ENCODE measurements at places on chromosomes 2 and 18.

DNA sequence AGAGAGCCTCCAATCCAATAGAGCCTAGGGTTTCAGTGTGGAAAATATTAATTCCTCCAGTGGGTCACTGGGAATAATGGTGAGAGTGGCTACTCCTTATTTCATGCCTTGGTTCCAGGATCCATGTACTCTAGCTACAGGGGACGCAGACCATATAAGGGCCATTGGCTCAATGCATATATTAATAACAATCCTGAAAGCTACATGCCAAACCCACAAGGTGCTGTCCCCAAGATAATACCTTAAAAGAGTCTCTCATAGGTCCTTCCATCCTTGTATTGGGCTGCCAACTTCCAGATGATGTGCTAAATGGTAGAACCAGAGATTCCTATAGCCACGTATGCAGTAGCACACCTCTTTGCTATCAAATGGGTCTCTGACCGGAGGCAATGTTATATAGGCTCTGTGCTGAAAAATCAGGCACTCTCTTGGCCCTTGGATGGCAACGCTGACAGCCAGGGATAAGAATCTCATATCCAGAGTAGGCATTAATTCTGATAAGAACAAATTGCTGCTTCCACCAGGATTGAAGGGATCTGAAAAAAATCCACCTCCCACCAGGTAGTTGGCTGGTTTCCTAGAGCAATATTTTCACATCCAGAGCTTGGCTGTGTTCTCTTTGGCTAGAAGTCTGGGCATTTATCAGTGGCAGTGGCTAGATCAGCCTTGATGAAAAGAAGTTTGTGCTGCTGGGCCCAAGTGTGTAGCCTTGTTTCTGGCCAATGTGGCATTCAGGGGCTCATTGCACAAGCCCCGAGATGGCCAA lies 218.1 kb upstream of the MGAT5 start:
- DNase-seq: no peak

DNA sequence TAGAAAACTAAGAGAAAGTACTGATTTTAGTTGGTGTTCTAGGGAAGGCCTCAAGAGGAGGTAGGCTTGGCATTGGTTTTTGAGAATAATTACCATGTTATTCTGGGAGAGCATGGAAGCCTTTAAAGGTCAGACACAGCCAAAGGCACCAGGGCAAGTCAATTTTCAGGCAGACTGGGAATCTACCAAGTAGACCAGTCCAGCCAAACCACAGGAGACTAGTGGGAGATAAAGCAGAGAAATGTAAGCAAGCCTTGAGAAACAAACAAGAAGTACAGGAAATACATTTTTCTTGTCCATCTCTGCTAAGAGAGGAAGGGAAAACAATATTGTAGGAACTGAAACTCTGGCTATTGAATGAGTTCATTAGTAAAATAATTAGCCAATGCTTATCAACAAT lies 5.5 kb upstream of the CCDC68 start:
- DNase-seq: no peak

- no peak for DNase-seq
These were observed 42.8 kb upstream of the SGPP2 start for GRCh38 chr2:222381566-222381965.

- no peak for DNase-seq
These were observed 128.0 kb upstream of the SP5 start for GRCh38 chr2:170587117-170587516.

DNA sequence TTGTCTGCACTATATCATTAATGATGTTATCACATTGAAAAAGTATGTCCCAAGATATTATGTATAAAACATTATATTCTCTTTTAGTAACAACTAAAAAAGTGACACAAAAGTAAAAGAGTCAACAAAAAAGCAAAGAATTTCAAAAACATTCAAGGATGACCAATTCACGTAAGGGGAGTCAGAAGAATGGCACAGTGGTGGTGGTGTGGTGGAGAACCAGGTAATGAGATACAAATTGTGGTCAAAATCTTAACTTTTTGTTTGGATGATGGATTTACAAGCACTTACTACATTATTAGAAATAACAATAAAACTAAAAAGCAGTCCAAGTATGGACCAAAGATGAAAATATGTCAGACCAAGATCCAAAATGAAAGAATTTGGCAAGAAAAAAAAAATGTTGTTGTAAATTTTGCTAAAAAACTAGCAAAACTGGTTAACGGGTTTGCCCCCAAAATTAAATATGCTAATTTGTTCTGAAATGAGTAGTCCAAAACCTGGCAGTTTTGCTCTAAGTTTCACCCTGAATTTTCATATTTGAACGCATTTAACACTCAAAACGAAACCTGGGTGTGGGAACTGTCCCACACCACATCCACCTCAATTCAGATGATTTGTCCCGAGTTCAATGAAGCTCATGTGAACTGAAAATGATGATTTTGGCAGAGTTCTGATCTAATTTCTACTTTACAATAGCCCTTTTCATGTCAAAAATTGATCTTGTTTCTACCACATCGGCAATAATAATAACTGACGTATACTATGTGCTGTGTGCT lies 135.8 kb downstream of the IKZF2 start:
- no peak for DNase-seq

DNA sequence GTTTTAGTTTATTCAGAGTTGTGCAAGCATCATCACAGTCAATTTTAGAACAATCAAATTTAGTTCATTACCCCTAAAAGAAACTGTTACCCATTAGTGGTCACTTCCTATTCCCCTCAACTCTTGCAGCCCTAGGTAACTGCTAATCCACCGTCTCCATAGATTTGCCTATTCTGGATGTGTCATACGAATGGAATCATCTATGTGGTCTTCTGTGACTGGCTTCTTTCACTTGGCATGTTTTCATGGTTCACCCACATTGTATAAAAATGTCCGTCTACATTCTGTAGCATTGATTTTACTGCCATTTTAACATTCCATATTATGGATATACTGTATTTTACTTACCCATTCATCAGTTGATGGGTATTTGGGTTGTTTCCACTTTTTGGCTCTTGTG lies 5.3 kb upstream of the CEP68 start:
- no peak for DNase-seq

DNA sequence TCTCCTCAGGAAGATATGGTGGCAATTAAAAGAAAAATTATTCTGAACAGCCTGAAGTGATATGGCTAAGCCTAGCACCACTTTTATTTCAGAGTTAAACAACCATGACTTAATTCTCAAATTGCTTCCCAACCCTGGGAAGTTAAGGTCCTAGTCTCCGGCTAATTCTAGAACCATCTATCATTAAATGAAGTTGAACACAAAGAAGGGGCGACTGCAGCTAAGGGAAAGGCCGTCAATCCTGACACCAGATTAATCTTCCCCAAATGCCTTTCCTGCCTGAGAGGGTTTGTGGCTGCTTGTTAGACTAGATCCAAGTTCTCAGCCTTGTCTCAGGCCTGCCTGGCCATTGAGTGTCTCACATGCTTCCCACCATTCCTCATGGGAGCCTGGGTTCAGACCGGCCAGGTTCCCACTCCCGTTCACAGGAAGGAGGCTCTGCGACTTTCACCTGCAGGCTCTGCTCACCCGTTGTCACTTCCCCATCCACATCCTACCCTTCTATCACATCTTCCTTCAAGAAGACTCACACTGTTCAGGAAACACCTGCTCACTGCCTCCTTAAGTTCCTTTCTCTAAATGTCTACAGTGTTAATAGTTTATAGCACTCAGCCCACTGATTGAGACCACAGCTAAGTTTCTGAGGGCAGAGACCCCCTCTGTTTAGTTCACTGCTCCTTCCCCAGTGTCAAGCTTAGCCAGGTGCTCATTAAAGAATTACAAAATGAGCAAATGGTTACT lies 282.9 kb upstream of the REV1 start:
- no peak for DNase-seq

GRCh38 chr18:48460929-48461583 lies 51.9 kb upstream of the ZBTB7C start:
- no peak for DNase-seq

DNA sequence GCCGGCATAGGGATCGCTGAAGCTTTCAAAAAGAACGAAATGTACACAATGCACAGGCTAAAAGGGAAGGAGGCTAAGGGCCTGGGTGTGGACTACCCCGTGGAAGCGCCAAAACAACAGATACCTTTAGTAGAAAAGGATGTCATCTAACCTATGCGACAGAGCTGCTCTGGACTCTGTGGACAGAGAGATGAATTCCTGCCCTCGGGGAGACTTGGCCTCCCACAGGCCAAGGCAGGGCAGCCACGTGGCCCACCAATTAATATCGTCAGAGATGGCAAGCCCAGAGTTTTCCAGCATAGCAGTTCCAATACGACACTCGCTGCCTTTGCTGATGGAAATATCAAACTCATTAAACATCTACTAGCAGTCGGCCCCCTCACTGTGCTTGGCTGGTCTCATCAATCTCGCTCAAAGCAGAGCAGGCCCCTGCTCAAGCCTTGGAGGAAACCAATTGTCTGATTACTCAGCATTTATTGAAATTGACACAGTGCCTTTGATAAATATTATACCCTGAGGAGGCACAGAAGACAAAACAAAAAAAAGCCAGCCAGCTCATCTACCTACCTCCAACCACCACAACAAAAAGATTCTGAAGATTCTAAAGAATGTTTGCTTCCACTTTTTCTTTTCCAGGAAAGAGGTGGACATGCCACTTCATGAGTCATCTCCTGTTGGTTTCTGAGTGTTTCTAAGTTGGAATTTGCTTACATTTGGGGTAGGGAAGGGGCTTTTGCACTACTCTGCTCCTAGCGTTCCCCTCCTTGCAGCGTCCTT lies 79.0 kb upstream of the ACAA2 start:
- no peak for DNase-seq

- DNase-seq: no peak
These were observed 202.3 kb upstream of the RAB6C start for GRCh38 chr2:129777146-129777545.

- no peak for DNase-seq
These were observed 781 bp upstream of the SOX11 start for GRCh38 chr2:5691221-5691984.

GRCh38 chr2:11296401-11296800 lies 48.0 kb downstream of the ROCK2 start:
- no peak for DNase-seq

GRCh38 chr18:13237073-13237472 lies 18.5 kb downstream of the LDLRAD4 start:
- no peak for DNase-seq

- DNase-seq: no peak
These were observed 146.9 kb downstream of the SP3 start for GRCh38 chr2:173818285-173818684.

DNA sequence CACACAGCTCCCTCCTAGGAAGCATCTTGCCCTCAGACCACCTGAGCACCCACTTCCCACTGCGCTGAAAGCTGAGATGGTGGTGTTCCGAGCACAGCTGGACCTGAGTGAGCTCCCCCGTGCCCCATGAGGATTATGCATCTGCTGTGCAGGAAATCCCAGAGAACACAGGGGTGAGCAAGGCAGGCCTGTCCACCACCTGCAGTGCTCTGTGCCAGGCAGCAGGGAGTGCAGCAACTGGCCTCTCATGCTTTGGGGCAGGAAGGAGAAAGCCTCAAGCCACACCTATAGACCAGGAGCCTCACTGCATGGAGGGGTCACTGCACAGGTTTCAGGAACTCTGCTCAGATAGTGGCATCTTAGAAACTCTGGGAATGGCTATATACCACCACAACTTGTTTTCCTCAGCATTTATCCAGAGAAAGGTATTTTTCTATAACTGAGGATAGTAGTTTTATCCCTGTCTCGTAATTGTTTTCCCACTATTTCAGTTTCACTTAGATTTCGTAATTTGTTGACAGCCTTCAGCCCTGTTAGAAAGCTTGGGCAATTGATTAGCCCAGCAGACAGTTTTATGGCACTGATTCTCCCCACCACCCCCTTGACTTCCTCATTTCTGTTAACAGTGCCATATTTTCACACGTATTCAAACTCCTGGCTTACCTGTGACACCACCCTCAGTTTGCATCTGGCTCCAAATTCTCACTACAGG lies 144.3 kb upstream of the DAPL1 start:
- no peak for DNase-seq

- DNase-seq: no peak
These were observed 51.4 kb downstream of the CRACDL start for GRCh38 chr2:98884658-98885057.

DNA sequence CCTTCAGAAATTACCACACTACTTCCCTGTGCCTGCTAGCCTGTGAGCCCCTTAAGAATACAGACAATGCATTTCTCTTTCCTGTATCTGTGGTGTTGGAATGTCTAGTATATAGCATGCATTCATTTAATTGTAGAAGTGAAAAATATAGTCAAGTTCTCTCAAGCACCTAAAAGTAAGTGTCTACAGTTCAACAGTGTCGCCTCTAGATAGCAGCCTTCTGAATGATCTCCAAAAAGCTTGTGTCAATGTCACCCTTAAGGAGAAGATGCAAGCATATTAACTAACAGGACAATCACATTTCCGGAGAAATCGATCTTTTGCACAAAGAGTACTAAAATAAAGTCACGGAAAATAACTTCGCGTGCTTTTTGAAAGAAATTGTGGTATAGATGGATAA lies 27.5 kb upstream of the DSG3 start:
- no peak for DNase-seq

GRCh38 chr2:26471766-26472706 lies 5.9 kb downstream of the OTOF start:
- no peak for DNase-seq

DNA sequence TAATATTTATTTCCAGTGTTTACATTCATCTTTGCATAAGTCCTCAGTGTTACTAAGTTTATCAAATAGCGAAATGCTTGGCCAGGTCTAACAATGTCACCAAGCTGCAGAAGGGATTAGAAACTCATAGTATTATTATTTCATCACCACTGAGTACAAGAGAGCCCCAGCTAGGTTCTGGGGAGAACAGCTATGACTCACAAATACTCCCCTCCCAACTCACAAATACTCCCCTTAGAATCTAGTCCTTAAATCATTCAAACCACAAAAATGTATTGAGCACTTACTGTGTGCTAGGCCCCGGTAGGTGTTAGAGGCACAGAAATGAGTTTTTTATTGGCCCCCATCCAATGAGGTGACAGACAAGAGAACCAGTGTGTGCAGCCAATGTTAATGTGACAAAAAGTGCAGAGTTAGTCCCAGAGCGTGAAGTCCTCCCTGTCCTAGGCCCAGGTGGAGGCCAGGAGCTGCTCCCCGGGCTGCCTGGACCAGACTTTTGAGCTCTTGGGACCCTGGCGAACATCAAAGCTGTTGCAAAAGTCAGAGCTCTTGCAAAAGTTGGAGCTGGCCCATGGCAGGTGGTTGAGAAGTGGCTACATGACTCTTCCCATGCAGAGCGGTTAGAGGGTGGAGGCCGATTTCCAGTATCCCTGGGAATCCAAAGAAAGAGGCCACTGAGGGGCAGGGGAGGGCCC lies 9.8 kb downstream of the STEAP3 start:
- DNase-seq: no peak

GRCh38 chr2:44596537-44597320 lies 235.0 kb downstream of the CAMKMT start:
- DNase-seq: no peak

- no peak for DNase-seq
These were observed 8.9 kb downstream of the CCL20 start for GRCh38 chr2:227822416-227823003.

GRCh38 chr2:132750606-132751005 lies 80.6 kb upstream of the LYPD1 start:
- DNase-seq: no peak

- DNase-seq: no peak
These were observed 83.2 kb upstream of the EPC2 start for GRCh38 chr2:148561389-148561788.

All from activated CD4-positive, alpha-beta T cell treated with anti-CD3 and anti-CD28 coated beads, Interleukin-2, amount 50 U/mL, for 24 hours (primary cell).